ENCODE measurements at places on chromosomes 2 and 18.

DNA sequence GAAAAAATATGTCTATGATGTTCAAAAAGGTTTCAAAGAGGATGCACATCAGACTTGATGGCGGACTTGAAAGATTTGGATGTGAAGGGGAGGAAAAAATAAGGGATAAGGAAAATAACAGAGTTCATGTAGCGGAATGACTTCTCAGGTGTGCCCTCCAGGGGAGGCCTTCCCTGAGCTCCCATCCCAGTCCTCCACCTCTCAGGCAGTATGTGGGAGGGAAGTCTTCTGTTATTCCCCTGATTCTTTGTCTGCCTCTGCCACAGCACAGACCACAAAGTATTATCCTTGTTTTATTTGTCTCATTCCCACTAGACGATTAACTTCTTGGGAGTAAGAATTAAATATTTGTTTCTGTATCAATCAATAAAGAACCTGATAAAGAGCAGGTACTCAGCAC is 17.7 kb downstream of the COL5A2 start:
- no peak for DNase-seq

GRCh38 chr2:211364911-211365310 is 808.5 kb downstream of the CPS1 start:
- no peak for DNase-seq

GRCh38 chr2:230920167-230920566 is 4.9 kb downstream of the GPR55 start:
- no peak for DNase-seq

DNA sequence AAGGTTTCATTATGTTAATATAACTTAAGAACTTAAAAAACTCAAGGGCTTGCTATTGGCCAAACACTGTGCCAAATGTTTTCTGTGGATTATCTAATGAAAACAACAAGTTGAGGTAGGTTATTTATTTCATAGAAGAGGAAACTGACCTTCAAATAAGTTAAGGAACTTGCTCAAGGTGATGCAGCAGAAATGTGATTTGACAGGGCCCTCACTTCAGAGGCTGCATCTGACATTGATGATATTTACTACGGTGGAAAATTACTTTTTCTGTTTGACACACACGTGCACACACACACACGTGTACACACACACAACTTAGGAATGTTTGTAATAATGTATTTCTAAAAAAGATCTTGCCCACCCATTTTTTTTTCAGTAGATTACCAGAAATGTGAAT is 137.2 kb upstream of the CXCR4 start:
- DNase-seq = no peak

DNA sequence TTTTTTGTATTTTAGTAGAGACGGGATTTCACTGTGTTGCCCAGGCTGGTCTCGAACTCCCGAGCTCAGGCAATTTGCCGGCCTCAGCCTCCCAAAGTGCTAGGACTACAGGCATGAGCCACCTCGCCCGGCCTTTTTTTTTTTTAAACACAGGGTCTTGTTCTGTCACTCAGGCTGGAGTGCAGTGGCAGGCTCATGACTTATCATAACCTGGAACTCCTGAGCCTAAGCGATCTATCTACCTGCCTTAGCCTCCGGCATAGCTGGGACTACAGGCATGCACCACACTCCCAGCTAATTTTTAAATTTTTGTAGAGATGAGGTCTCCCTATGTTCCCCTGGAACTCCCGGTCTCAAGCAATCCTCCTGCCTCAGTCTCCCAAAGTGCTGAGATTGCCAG is 1.4 kb upstream of the ITGAV start:
- DNase-seq = no peak

DNA sequence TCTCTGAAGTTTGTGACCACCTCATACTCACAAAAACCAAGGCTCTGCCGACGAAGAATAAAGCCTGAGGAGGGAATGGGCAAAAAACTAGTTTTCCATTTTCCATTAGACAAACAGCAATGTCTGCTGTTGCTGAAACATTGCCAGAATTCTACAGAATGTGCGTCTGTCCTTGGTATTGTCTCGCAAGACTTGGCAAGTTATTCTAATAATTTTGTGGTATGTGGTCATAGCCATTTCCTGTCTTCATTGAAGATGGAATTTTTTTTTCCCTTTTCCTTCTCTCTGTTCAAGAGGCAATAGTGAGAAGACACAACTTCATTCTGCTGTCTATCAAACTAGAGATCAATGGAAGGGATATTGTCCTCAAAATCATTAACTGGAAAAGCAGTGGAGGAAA is 296.1 kb downstream of the RND3 start:
- no peak for DNase-seq

- no peak for DNase-seq
Measured at GRCh38 chr18:60007661-60008060, 107.9 kb downstream of the PMAIP1 start.

- DNase-seq = no peak
Measured at GRCh38 chr2:214226061-214226460, 184.8 kb upstream of the VWC2L start.

DNA sequence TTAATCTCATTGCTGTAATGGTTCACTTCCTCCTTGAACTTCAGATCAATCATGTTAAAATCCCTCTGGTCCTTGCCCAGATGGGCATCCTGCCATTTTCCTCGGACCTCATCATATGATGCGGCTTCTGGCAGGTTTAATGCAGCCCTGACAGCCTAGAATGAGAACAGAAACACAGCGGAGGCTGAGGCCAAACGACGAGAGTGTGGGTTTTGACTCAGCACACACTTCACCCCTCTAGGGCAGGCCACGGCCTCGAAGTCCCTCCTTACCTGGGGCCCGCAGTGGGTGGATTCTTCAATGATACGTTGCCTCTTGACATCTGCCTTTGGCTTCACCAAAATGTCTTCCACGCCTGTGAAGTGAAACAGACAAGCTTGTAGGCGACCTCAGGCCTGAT is 56.8 kb downstream of the POLR1A start:
- no peak for DNase-seq

DNA sequence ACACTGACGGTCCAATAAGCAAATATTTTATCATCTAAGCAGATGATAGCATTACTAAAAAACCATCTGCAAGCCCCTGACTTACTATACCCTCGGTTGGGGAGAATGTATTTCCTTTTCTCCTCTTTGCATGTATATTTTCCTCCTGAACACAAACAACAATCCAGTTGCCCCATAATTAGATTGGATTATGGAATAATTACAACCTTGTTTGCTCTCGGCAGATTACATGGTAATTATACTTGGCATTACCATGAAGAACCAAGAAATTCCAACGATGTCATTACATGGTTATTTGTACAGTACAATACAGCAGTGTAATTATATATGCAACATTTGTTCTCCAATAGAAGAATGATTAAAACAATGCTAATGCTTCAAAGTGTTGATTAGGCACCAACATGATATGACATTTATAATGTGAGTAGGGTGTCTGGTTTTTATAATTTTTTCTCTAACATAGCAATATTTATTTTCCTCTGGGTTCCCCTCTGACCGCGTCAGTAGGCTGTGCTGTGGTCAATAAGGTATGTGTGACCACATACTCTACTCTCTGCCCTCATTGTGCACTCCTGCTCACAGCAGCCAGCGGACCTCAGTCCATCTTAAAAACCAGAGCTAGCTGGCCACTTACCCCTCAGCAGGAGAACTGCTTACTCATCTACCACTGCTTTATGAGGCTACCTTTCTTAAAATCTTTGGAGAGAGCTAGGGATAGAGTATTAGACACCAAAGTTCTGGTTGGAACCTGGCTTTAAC is 176.1 kb downstream of the INSIG2 start:
- DNase-seq = no peak

GRCh38 chr2:136239079-136239685 is 121.2 kb upstream of the CXCR4 start:
- DNase-seq = no peak

Measured in stimulated activated naive CD8-positive, alpha-beta T cell treated with anti-CD3 and anti-CD28 coated beads, Interleukin-15, amount 100 ng/mL, for 72 hours (primary cell).